Effector CD4-positive, alpha-beta T cell (primary cell): ENCODE measurements at places on chromosomes 13 and 19.

DNA sequence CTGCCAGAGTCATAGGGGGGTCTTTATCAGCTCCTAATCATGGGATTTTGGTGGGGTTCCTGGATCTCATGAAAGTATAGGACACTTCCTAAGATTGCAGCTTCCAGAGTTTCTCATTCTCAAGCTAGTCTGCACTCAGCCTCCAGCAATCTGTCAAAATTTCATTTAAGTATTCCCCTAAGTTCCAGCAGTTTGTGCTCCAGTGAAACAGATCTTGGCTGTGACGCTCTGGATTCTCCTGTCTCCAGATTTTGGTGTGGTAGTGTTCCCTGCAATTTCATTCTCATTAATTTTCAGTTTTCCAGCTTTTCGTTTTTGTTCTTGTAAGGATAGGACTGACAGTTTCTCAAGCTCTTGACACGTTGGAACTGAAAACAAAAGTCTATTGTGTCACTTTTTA, 908.9 kb upstream of the MIR17HG start:
- no peak for DNase-seq

DNA sequence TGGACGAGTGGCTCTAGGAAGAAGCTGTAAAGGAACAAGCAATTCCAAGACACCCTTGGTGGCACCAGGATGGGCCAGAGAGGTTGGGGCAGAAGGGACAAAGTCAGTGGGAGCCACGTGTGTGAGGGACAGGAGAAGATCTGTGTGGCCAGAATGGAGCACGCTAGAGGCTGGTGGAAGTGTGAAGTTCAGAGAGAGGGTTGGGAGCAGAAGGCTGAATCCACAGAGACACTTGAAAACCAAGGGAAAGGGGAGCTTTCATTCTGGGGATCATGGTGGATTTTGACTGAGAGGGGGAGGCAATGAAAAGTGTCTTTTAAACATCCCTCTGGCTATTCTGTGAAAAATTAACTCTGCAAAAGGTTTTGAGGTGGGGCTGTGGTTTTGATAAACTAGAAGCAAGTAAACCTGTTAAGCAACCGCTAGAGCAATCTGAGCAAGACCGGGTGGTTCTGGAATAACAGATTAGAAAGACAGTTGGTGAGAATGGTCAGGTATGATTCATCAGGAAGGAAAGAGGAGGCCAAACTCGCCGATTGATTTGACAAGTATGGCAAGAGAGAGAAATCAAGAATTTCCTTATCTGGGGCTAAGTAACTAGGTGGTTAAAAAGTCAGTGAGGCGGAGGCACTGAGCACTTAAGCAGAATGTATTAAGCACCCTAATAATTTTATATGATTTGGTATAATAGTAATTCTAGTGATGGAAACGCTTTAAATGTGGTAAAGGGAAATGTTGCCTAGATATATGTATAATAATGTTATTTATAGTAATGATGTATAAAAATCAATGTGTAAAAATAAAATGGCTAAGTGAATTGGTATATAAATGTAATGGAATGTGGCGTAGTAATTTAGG, 140.0 kb downstream of the MYO16 start:
- DNase-seq, result no peak

GRCh38 chr13:40402931-40403431, 263.5 kb downstream of the FOXO1 start:
- no peak for DNase-seq

- no peak for DNase-seq
These were observed 287.1 kb downstream of the TBC1D4 start for GRCh38 chr13:75194717-75195462.

- no peak for DNase-seq
These were observed 7.8 kb upstream of the SELENOV start for GRCh38 chr19:39506944-39507714.

GRCh38 chr19:50242581-50242980, 39.2 kb downstream of the MYH14 start:
- no peak for DNase-seq
